ELR (cell line): ENCODE measurements at places on chromosomes 2 and 18.

DNA sequence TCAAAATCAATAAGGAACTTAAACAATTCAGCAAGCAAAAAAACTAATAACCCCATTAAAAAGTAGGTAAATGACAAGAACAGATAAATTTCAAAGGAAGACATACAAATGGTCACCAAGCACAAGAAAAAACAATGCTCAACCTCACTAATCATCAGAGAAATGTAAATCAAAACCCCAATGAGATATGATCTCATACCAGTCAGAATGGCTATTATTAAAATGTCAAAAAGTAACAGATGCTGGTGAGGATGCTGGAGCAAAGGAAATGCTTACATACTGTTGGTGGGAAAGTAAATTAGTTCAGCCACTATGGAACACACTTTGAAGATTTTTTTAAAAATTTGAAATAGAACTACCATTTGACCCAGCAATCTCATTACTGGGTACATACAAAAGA, 538.0 kb downstream of the TMX3 start:
- DNase-seq, result peak; percentile 9

- DNase-seq, result no peak
These were observed 50.4 kb downstream of the TNS1 start for GRCh38 chr2:217952409-217952808.

DNA sequence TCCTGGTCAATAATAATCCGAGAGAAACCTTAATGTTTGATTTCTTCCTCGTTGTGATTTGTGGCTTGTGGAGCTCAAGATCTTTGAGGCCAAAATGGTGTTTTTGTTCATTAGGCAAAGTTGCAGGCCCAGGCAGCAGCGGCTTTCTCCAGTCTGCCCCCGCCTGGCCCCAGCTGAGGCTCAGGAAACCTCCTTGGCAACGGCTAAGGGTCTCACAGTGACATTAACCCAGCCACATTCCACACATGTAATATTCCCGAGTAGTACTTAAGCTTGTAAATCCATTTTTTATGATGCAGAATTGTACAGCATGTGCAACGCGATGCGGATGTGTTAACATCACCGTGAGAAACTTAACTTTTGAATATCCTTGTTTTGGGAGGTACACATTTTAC, 200.1 kb downstream of the BCL11A start:
- no peak for DNase-seq

DNA sequence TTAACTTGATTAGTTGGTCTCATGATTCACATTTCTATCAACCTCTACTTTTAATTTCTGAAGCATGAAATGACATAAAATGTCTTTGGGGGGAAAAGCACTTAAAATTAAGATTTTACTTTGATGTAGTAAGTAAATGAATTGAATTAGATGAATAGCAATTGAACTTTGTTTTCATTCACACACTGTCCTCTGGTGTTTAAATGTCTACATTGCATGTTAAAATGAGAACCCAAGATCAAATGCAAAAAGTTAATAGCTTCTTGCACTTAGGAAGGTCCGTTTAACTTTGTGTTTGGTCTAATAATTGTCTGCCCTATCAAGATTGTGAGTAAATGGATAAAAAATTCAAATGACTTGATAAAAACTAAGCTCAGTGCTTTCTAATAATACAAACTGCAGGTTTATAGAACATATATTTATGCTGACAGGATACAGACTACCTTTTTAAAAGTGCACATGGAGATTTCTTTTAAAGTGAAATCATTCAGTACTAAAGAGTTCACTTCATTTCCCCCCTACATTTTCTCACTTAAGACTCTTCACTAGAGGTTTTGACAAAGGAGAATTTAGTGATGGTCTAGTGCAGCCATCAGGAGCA, 156.2 kb upstream of the NABP1 start:
- peak; percentile 57 for DNase-seq

DNA sequence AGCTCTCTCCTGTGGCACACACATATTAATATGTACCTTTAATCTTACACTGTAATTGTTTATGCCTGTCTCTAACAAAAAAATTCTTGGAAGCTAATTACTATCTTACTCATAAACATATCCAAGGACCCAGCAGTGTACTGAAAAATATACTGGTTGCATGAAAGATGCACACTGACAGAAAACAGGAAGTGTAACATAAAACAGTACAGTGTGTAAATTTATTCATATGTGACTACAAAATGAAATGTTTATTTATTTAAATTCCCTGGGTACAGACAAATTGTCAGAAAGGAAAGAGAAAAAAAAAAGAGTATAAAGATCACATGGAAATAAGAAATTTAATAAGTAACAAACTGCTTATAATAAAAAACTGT, 28.5 kb downstream of the TMEM131 start:
- no peak for DNase-seq

- peak; percentile 40 for DNase-seq
These were observed 6.9 kb upstream of the SLC11A1 start for GRCh38 chr2:218375212-218375611.

DNA sequence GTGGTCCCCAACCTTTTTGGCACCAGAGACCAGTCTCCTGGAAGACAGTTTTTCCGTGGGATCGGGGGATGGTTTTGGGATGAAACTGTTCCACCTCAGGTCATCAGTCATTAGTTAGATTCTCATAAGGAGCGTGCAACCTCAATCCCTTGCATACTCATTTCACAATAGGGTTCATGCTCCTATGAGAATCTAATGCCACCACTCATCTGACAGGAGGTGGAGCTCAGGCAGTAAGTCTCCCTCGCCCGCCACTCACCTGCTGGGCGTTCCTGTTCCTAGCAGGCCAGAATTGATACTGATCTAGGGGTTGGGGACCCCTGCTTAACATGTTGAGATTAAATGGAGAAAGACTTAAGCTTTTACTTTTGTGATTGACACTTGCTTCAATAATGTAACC, 9.9 kb downstream of the NABP1 start:
- DNase-seq, result no peak

- no peak for DNase-seq
These were observed 166.2 kb downstream of the SH3RF3 start for GRCh38 chr2:109295070-109295780.

- DNase-seq, result no peak
These were observed 43.4 kb downstream of the NMS start for GRCh38 chr2:100513650-100514049.

GRCh38 chr2:239195992-239196391, 204.8 kb downstream of the HDAC4 start:
- DNase-seq, result no peak
